AML-193 (cell line): ENCODE measurements at places on chromosomes 6 and 20.
A peak's percentile ranks its signal among the peaks of the same experiment; 100 is the strongest.

DNA sequence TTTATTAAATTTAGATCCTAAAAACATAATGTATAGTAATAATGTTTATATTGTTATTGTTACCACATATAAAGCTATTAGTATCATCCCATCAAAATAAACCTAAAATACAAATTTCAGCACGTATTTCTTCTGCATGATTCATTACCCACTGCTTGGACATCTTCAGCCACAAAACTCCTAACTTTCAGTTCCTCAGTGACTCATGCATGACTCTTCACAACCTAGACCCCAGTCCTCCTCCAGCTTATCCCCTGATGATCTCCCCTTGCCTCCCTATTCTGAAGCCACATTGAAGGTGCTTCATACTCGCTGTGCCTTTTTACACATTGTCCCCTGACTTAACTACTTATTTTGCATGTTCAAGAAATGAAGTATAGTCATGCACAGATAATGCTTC lies 11.2 kb upstream of the GPRC6A start:
- DNase-seq, result no peak

GRCh38 chr20:45873409-45874103 lies 7.5 kb upstream of the ZSWIM1 start:
- DNase-seq, result no peak

DNA sequence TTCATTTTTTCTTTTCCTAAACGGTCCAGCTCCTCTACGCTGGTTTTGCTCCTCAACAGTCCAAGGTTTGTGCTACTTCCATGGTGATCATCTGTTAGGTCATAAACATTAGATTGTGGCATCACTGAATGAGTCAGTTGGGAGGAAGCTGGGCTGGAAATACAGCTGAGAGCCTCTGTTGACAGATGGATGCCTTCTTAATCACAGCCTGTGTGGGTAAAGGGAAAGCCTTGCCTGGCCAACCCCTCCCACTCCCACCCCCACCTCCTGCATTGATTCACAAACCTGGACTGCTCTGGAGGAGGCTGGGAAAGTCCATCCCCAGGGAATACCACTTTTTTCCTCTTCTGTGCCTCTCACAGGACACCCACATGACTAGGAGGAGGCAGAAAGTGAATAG lies 180.6 kb upstream of the CCN2 start:
- DNase-seq, result no peak

GRCh38 chr6:144635051-144635450 lies 349.9 kb downstream of the UTRN start:
- DNase-seq, result no peak

DNA sequence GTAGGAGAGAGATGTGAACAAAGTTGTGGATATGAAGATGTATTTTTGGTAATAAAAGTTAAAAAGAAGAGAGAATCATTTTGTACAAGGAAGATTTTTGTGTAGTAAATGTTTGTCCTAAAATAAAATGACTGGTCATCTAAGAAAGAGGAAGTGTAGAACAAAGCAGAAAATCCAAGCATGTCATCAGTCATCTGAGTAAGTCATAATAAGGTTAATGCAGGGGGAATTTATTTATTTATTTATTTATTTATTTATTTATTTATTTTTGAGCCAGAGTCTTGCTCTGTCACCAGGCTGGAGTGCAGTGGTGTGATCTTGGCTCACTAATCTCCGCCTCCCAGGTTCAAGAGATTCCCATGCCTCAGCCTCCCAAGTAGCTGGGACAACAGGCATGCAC lies 15.7 kb upstream of the CGA start:
- DNase-seq, result peak; percentile 64

DNA sequence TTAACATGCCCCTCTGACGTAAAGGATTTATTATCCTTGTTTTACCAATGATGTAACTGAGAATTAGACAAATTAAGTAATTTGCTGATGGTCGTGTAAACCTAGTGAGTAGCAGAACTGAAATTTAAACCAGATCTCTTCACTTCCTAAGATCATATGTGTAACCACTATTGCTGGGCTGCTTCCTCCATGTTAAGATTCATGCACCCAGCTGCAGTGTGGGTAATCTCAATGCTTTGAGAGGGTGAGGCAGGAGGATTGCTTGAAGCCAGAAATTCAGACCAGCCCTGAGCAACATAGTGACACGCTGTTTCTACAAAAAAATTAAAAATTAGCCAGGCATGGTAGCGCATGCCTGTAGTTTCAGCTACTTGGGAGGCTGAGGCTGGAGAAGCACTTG lies 97.9 kb downstream of the L3MBTL3 start:
- no peak for DNase-seq

DNA sequence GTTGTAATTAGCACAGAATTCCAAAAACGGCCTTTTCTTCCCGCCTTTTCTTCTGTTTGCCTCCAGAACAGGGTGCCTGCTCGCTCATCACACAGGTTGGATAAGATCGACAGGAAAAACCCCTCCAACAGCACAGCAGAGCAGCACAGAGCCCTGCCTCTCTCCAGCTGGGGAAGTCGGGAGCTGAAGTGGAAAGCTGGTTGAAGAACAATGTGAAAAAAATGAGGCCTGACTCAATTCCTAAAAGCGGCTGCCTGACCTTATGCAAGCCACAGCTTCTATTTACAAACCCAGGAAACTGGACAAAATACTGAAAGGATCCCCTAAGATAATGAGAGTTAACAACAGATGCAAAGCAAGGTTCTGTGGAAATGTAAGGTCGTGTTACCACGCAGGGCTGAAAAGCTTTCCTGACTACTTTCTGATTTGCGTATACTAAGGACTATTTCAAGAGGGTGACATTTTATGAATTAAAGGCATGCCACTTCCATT lies 116.9 kb downstream of the TTLL2 start:
- DNase-seq, result no peak

GRCh38 chr20:21229163-21229562 lies 74.0 kb upstream of the XRN2 start:
- no peak for DNase-seq

- DNase-seq, result no peak
These were observed 157.8 kb upstream of the PREP start for GRCh38 chr6:105560611-105561066.

- DNase-seq, result no peak
These were observed 70.9 kb downstream of the REV3L start for GRCh38 chr6:111411978-111412566.

- DNase-seq, result no peak
These were observed 3.7 kb upstream of the NCOA6 start for GRCh38 chr20:34829191-34829590.

GRCh38 chr6:129748212-129748900 lies 38.4 kb upstream of the ARHGAP18 start:
- DNase-seq, result no peak

DNA sequence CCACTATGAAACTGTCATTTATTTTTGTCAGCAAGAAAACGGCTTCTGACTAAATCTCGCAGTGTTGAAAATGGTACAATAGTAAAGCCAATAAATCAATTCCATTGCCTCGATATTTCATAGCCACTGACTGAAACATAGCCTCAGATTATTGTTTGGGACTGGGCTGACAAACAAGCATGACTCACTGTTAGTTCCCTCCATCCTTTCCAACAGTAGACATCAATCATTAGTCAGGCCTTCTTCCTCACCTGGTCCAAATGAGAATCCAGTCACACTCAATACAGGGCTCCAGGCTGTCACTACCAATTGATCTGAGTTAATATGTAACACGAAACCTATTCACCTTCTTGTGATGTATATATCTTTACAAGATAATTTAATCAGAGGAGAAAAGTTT lies 66.1 kb downstream of the ADGRB3 start:
- DNase-seq, result no peak

DNA sequence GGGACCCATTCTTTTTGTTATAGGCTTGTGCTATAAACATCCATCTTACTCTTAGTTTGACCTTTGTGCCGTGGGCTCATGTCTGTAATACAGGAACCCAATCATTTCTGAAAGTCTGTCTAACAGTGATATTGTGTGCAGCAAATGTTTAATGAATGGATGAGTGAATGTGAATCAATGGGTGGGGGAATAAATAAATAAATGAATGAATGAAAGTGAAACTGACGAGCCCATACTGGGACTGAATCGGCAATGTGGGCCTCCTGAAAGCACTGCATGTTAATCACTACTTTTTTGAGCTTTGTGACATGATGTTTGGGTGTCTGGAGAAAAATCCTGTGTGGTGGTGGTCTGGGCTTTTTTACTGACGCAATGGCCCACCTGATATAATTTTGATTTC lies 175.0 kb downstream of the GMPR start:
- no peak for DNase-seq

GRCh38 chr6:169591616-169592015 lies 110.2 kb downstream of the WDR27 start:
- no peak for DNase-seq

- no peak for DNase-seq
These were observed 293.1 kb downstream of the SLC35F1 start for GRCh38 chr6:118200160-118200559.

DNA sequence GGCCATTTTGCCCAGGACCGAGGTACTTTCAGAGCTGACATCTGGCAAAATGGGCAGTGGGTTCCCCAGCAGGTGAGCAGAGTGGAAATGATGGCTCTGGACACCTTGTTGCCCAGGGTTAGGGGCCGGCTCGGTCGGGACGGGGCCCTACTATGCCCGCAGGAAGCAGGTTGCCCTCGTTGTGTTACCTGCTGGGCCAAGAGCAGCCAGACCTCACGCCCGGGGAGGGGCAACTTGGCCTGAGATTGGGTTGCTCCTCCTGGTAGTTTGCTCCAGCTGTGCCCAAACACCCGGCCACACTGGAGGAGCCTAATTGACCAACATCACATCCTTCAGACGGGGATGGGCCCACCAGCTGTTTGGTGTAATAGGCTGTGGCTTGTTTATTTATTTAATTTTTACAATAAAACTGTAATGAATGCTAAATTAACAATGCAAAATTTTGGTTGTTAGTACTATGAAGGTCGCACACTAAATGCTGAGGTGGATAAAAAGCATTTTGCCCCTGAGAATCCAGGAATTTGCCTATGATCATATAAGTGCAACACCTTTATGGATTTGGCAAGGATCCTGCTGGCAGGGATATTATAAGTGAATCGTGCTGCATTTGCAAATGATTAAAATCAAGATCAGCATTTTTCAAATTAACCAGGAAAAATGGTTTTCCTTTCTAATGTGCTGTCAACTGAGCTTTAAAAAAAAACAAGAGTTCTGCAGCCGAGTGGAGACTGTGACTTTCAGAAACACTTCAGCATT lies 26.6 kb upstream of the PCMTD2 start:
- no peak for DNase-seq

DNA sequence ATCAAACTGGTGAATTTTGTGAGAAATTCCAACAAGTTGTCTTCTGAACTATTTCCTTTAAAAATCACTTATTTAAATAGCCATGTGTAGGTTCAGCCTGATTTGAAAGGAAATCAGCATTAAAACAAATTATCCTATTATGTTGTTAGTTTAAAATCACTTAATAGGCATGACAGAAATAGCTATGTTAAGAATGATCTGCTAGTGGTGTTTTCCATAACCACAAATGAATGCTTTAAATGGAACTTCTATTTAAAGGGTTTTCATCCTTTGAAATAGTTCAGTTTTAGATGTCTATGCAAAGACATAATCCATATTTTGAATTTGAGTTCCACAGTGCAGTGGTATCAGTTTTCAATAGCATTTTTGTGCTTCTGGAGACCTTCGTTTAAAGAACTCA lies 120.1 kb downstream of the PLEKHG1 start:
- no peak for DNase-seq

DNA sequence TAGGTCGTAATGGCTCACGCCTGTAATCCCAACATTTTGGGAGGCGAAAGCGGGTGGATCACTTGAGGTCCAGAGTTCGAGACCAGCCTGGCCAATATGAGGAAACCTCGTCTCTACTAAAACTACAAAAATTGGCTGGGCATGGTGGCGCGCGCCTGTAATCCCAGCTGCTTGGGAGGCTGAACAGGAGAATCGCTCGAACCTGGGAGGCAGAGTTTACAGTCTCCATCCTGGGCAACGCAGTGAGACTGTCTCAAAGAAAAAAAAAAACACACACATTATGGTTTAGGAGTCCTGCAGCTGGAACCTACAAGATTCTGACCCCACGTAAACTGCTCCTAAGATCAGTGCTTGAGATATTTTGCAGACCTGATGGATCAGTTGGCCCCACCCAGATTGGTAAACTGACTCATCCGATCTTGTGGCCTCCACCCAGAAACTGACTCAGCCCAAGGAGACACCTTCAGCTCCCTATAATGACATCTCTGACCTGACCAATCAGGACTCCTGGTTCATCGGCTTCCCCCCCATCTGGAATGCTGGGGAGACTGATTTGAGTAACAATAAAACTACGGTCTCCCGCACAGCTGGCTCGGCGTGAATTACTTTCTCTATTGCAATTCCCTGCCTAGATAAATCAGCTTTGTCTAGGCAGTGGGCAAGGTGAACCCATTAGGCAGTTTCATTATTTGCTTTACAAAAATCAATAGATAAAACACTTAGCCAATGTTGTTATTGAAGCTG lies 96.2 kb upstream of the BTN3A2 start:
- no peak for DNase-seq

DNA sequence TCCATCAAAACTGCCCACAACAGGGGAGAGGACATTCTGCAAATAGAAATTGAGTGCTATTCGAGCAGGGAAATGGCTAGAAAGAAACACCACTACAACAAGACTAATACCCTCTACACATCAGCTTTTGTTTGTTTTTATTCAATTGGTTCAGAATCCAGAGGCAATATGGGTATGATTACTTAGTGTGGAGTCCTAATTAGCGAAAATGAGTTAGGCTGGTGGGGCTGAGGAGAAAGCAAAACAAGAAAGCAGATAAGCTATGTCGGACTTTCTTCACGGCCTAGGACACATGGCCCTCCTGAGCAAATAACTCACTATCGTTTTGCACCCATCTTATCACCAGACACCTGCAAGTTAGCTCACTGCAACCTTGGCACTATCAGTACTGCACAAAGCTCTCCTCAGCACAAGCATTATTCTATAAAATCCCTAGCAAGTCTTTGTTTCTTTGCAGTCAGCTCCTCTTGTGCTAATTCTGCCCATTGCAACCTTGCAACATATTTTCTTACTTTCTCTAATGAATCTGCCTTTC lies 31.3 kb upstream of the SH3BGRL2 start:
- no peak for DNase-seq

DNA sequence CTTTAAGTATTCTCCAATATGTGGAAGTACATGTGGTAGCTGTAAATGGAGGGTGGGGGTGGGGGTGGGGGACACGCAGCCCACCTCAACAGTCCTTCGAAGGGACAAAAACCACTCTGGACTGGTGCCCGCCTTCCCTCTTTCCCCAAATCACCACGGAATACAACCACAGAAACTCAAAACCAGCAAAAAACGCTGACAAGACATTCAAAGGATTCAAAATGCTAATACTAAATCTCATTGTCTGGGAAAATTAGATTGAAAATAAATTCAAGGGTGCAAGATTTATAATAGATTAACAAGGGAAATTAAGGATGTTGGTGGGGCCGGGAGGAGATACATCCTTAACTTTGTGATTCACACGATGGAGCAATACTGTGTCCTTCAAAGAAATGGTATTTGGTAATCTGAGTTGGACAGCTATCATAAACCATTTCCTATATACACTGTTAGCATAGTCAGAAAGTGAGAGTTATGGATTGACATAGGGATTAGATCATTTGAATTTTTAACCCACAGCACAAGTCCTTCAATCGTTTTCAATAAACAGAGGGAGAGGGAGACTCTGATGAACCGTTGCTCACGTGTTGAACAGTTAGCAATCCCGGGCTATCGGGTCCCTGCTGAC lies 766 bp upstream of the TBC1D22B start:
- DNase-seq, result peak; percentile 87
